GM23338 (cell line): ENCODE measurements at places on chromosomes 11 and 22.

DNA sequence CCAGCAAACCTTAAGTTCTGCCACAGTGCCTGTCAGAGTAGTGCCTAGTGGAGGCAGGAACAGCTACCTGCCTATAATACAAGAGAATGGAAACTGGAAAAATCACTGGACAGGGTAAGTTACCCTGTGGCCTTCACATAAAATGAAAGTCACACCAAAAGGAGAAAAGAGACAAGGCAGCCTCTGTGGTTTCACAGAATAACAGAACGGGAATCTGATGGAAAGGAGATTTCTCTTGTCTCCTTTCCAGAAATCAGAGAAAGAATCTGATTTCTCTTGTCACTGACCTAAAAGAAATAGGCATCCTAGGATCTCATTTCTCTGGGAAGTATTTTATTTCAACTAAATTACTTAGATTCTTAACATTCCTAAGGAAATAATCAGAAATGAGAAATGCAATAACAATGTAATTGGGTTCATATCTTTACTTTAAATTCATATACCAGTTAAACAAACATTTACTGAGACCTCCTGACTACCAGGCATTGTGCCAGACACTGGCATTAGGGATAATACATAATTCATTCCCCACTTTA, 41.6 kb downstream of the PRCP start:
- no peak for DNase-seq

DNA sequence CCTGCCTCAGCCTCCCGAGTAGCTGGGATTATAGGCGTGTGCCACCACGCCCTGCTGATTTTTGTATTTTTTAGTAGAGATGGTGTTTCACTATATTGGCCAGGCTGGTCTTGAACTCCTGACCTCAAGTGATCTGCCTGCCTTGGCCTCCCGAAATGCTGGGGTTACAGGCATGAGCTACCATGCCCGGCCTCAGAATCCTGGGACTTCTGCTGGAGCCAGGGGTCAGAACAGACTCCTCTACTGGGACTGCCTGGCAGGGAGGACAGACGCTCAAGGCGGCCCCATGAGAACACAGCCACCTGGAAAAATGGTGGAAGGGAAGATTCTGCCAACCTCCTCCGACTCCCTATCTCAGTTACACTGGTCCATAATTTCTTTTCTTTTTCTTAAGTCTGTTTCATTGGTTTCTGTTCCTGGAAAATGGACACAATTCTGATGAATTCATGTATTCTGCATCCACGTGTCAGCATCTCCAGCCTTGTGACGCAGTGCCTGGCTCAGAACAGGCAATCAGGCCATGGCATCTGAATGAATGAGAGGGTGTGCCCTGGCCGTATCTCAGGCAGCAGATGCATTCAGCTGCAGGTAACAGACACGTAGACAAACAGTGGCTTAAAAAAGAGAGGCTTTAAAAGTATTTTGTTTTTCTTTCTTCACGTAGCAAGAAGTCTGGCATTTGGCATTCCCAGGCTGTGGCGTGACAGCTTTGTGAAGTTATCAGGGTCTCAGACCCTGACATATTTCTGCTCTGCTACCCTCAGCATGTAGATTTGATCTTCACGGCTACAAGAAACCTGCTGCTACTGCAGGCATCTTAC, 4.8 kb downstream of the SMIM38 start:
- DNase-seq, result no peak

DNA sequence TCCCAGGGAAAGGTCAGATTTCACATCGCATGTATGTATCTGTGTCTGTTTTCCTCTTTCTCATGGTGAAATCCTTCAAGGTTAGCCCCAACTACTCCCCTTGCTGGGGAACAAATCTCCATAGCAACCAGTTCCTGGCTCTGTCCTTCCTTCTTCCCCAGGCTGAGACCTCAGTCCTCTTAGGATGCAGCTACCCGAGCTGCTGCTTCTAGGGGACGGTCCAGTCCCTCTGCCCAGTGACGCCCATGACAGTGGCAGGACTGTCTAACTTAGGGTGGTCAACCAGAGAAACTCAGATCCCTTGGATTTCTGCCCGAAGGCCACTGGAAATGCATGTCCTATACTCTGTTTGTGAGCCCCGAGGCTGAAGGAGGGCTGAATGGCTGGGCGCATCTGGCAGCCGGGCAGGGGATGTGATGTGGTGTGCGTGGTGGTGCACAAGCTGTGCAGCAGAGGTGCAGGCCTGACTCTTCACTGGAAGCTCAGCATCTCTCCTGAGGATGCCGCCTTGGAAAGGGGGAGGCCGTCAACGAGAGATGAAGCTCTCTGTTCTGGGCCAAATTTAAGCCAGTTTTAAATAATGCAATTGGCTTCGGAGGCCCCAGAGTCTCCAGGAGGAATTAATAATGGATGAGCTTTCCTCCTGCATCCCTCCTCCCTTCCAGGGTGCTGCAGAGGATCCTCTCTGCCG, 118.7 kb upstream of the B3GAT1 start:
- DNase-seq, result no peak

GRCh38 chr11:82722231-82722630, 11.4 kb downstream of the FAM181B start:
- DNase-seq, result no peak

GRCh38 chr11:94563848-94564467, 3.2 kb upstream of the PIWIL4 start:
- no peak for DNase-seq

- no peak for DNase-seq
Observed at GRCh38 chr22:38138961-38139360, 28.5 kb upstream of the BAIAP2L2 start.

DNA sequence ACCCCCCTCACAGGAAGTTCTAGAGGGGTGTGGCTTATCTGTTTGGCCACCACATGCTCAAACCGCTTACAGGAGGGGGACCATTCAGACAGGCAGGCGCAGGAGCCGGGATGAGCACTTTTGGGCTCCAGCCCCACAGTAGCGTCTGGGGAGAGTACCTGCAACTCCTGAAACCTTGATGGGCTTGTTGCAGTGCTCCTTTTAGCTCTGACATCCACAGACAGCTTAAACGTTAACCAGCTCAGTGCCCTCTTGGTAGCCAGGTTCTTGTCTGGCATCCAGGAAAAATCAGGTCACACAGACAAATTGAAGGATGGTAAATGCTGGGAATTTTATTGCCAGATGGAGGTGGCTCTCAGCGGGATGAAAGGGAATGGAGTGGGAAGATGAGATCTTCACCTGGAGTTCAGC, 326.3 kb downstream of the ETS1 start:
- no peak for DNase-seq

GRCh38 chr11:115244296-115244695, 259.9 kb downstream of the CADM1 start:
- DNase-seq, result no peak

GRCh38 chr11:111387363-111387762, 8.3 kb upstream of the POU2AF1 start:
- DNase-seq, result no peak

GRCh38 chr11:27013781-27014361, 20.0 kb downstream of the FIBIN start:
- no peak for DNase-seq

DNA sequence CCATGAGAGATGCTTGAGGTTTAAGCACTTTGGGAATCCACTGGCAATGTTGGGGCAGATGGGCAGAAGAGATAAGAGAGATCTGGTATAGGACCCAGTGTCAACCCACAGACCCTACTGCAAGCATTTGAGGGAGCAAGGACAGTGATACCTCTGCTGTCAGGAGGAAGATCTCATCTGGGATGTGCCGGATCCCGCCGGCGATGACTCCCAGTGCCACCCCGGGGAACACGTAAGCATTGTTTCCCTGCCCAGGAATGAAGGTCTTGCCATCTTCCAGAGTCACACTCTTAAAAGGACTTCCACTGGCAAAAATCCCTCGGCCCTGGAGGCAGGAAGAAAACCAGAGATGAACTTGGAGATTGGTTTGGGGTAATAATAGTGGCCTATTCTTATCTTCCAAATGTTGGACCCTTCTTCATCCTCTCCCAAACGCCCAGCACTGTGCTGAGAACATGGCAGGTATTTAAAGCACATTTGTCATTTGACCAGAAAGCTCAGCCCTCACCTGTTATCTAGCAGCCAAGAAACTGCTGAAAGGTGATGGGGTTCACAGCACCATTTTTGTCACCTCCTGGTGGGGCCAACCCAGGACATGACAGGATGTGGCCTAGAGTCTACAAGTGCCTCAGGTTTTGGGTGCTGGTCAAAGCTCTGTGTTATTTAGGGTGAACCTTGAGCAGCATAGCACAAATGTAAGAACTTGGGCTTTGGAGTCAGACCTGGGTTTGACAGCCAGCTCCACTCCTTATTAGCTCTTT, 71.7 kb downstream of the CCDC81 start:
- no peak for DNase-seq

DNA sequence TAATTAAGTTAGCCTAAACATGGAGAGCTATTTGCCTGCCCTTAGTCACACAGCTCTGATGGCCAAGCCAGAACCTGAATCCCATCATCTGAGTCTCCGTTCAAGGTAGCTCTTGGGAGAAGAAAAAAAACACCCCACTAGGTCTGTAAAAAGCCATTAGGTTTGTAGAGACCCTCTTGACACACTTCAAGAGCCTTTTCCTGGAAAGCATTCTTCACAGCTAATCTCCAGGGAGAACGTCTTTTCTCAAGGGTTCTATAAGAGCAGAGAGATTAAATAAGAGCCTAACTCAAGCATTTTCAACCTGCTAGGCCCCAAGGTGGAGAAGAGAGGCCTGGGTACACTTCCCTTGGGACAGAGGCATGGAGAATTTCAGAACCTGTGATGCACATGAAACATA, 61.6 kb upstream of the NAV2 start:
- no peak for DNase-seq

GRCh38 chr11:115267871-115268270, 236.3 kb downstream of the CADM1 start:
- DNase-seq, result no peak

GRCh38 chr11:45485070-45485707, 180.2 kb downstream of the CHST1 start:
- DNase-seq, result peak; percentile 30

DNA sequence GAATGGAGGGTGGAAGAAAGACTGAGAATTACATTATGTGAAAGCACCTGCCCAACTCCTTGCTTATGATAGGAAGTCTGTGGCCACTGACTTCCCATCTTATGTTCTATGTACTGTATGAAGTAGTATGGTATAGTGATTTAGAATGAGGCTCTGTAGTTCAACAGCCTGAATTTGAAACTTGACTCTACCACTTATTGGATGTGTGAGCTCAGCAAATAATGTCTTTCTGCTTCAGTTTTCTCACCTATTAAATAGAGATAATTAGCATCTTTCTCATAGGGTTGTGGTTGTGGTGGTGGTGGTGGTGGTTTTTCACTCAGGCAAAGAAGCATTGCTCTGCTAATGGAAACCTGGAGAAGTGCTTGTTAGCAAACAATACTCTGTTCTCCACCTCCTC, 121.6 kb downstream of the PAX6 start:
- DNase-seq, result no peak

- no peak for DNase-seq
Observed at GRCh38 chr11:24356501-24356900, 140.4 kb upstream of the LUZP2 start.

- no peak for DNase-seq
Observed at GRCh38 chr22:46619830-46620501, at the start of gene GRAMD4. GRAMD4 (plus strand) TSS chr22:46620386; CDS start chr22:46626800, 6,414 bp downstream.

GRCh38 chr22:20576445-20576816, 69.0 kb downstream of the MED15 start:
- no peak for DNase-seq

DNA sequence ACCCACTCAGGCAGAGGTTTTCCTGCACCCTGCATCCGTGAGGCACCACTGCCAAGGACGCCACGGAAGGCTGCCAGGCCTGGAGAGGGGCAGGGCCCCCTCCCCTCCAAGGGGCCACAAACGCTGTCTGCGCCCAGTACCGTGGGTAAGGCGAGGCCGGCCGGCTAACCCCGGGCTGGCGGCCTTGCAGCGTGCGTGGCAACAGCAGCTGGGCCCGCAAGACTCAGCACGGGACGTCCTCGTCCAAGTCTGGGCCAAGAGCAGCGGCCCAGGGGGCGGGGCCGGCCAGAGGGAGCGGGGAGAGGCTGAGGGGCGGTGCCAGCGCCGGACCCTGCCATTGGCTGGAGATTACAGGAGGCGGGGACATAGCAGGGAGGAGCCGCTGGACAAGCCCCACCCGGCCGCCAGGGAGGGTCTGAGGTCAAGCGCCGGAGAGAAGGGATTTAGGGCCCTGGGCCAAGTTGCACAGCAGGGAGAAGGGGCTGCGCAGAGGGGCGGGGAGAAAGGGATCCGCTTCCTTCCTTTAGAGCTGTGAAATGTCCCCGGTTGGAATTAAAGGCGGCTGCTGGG, 16.0 kb downstream of the SLC43A1 start:
- DNase-seq, result peak; percentile 99

- no peak for DNase-seq
Observed at GRCh38 chr11:75103380-75104026, 6.8 kb upstream of the OR2AT4 start.

DNA sequence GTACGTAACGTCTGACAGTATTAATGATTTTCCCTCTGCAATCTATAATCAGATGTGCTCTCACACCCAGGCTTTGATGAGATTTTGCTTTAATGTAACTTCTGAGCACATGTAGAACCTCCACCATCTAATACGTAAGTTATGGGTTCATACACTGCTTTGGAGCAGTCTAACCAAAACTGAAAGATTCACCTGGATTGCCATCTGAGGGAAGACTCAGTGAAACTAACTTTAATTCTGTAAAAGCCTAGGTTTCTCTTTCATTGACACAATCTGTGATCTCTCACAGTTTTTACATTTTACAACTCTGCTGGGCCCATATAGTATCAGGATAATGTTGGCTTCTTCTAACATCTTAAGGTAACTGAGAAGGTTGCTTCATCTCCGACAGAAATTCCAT, 30.1 kb upstream of the MTNR1B start:
- no peak for DNase-seq

DNA sequence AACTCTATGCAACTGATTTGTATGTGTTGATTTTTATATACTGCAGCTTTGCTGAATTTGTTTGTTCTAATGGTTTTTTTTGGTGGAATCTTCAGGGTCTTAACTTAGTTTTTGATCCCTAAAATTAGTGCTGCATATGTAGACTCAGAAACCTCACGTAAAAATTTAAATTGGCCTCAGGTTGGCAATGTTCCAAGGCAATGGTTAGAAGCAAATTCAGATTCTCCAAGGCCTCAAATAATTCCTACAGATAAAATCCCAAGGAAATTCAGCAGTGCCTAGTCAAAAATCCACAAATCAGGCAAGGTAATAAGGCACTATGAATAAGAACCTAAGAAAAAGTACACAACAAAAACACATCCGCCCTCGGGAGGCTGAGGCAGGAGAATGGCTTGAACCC, 9.5 kb downstream of the PDE3B start:
- DNase-seq, result no peak

DNA sequence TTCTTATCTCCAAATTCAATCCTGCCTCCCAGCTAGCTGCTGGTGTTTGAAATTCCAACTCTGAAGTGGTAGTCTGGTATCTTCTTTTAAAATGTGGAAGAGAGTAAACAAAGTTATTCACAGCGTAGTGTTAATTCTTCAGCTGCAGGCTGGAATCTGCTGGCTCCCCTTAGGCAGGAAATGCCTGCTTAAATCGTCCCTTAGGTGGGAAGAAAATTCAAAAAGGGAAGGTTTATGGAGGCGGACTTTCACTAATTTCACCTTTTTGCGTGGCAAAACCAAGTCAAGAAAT, 439.0 kb upstream of the CCDC90B start:
- DNase-seq, result peak; percentile 71
